Adrenal gland (tissue), 19 donors: ENCODE measurements at places on chromosomes 2 and 18. TPM values are rescaled to one million over a fixed set of nuclear protein-coding genes. Genes with fewer than 3 reads are reported as not detected.
A peak's percentile ranks its signal among the peaks of the same experiment; 100 is the strongest.

KLHL29 gene
- total RNA-seq, result 19.1 TPM

GRCh38 chr2:130342533-130343275 lies at the start of gene IMP4:
Gene IMP4, plus strand, starts transcription at chr2:130342897. Its CDS starts 36 bp downstream, at chr2:130342933.
- peak; percentile 99 for DNase-seq

- no peak for DNase-seq
These were observed 10.8 kb downstream of the DUSP19 start for GRCh38 chr2:183089192-183089851.

HRH4 gene
- not detected for total RNA-seq

CYS1 gene
- total RNA-seq, result 1.2 TPM
